Right cardiac atrium (tissue), 5 donors: ENCODE measurements at places on chromosomes 2 and 18. TPM values are rescaled to one million over a fixed set of nuclear protein-coding genes. Genes with fewer than 3 reads are reported as not detected.

The KIF5C gene
- 2.1 TPM for total RNA-seq

The TEX51 gene
- not detected for total RNA-seq

The PARD3B gene
- total RNA-seq: 18.6 TPM

The IL1A gene
- not detected for total RNA-seq

The ACOXL gene
- total RNA-seq: not detected

The REG1B gene
- not detected for total RNA-seq

The CRYGD gene
- total RNA-seq: not detected

The FLACC1 gene
- total RNA-seq: 6.8 TPM

The BCL2 gene
- 4.6 TPM for total RNA-seq

The LBX2 gene
- total RNA-seq: 0.78 TPM

The FER1L5 gene
- total RNA-seq: 0.11 TPM

The IL1B gene
- total RNA-seq: 2.1 TPM

The PER2 gene
- total RNA-seq: 6.1 TPM

The SCYGR4 gene
- total RNA-seq: not detected

The GTF2A1L gene
- total RNA-seq: 0.79 TPM

The LIMS4 gene
- total RNA-seq: 3.0 TPM

The PLGLB2 gene
- total RNA-seq: 0.45 TPM

The KATNAL2 gene
- total RNA-seq: 6.0 TPM

The RNF149 gene
- total RNA-seq: 20.9 TPM

The RAB11FIP5 gene
- total RNA-seq: 27.3 TPM

The BMP10 gene
- 2,689 TPM for total RNA-seq

The PJVK gene
- 1.9 TPM for total RNA-seq

The MZT2A gene
- 90.0 TPM for total RNA-seq
